ENCODE measurements at places on chromosomes 5 and 9.

DNA sequence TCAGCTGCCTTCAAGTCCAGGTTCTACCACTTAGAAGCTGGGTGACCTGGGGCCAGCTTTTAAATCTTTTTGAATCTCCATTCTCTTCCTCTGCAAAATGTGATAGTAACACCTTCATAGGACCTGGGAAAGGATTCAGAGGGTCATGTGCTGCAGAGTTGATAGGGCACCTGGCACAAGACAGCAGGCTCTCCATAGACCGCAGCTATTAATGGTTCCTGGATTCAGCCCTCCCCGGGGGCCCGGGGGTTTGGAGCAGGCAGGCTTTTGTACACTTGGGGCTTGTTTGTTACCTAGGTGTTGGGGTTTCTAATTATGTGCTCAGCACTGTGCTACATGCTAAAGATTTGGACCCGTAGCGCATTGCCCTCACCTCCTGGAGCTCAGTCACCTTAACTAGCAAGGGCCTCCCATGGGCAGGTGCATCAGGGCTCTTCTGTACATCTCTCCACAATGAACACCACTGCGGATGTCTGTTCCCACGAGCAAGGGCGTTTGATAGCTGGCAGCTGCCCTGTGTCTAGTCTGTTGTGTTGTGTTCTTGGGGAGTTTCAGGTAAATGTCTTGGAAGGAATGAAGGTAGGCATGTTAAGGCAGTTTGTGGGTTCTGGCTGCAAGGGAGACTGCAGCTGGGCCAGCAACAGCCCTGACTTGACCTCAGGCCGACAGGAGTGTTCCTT, 12.1 kb downstream of the PRRC2B start:
- no peak for DNase-seq

DNA sequence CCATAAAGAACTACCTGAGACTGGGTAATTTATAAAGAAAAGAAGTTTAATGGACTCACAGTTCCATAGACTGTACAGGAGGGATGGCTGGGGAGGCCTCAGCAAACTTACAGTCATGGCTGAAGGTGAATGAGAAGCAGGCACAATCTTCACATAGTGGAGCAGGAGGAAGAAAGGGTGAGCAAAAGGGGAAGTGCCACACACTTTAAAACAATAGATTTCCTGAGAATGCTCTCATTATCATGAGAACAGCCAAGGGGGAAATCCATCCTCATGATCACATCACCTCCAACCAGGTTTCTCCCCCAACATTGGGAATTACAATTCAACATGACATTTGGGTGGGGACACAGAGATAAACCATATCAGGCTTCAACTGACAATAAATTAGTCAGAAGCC, 664.9 kb downstream of the TAF11L14 start:
- DNase-seq, result no peak

DNA sequence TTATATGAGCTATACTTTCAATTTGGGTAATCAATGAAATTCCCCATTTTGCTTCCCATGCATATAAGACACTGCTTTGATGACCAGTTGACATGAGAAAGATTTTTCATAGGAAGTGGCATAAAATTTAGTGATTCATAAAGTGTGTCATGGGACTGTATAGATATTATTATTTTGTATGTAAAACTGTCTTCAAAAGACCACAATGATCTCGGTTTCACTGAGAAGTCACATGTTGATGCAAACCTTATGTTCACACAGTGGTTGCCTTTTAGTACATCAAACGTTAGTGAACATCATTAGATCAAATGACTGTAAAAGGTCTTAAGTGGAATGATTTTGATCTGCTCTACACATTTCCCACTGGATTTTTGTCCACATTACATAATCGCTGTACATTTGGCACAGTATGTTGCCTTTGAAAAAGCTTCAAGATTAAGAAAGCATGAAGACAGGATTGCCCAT, 349.2 kb upstream of the MEF2C start:
- no peak for DNase-seq

GRCh38 chr5:170287532-170287931, 10.0 kb downstream of the LCP2 start:
- no peak for DNase-seq

DNA sequence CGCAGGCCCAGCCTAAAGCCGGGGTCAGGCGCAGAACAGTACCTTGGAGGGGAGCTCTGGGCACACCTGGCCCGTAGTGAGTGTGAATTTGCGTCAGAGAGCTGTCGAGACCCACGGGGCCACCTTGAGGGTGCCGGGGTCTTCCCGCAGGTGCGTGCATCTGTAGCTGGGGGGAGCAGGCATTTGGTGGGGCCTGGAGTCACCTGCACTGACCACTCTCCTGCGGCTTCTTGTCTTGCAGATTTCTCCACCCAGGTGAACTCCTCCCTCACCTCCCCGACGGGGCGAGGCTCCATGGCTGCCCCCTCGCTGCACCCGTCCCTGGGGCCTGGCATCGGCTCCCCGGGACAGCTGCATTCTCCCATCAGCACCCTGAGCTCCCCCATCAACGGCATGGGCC, 75.1 kb downstream of the RXRA start:
- DNase-seq, result no peak

DNA sequence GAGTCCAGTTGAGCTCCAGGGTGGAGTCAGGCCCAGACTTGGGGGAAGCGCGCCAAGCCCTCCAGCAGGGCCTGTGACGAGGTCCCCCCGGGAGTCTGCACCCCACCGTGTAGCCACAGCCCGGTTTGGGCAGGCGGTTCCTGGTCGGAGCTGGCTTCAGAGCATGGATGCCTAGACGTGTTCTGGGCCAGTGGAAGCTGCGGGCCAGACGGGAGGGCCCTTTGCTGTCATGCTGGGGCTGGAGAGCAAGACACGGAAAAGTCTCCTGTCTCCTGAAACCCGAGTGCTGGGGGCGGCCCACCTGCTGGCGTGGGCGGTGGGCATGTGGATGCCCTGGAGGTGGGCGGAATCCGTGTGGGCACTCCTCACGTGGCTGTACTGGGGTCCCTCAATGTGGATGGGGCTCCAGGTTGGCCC, 1.9 kb downstream of the GPSM1 start:
- DNase-seq, result no peak

DNA sequence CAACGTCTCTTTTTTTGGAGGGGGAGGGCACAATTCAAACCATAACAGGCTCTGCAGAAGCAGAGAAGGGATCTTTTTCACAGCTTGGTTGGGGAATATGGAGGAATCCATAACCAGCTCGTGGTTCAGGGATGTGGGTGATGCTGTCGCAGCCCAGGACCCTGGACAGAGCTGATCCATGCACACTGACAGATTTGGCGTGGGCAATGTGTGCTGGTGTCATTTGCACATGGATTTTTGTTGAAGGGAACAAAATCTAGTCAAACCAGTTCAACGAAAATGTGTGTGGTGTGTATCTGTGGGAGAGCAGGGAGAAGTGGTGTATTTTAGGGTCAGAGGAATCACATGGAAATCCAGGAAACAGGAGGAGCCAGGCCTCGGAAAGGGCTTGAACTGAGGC, 4.2 kb downstream of the DOCK2 start:
- DNase-seq, result no peak

DNA sequence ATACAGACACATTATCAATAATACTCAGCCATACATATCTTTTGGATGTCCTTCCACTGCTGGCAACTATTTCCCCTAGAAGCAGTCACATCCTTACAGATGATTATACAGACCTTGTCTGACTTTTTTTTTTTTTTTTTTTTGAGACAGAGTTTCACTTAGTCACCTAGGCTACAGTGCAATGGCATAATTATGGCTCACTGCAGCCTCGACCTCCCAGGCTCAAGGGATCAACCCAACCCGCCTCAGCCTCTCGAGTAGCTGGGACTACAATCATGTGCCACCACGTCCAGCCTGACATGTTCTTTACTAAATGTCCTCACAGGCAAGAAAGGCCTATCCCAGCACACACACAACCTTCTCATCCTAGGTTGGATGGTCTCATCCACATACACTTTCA, 24.0 kb downstream of the NR6A1 start:
- DNase-seq, result no peak

- DNase-seq, result no peak
Observed at GRCh38 chr9:134217431-134218210, 53.3 kb upstream of the RNU6ATAC start.

- DNase-seq, result no peak
Observed at GRCh38 chr9:82998409-82998808, 64.5 kb downstream of the RASEF start.

DNA sequence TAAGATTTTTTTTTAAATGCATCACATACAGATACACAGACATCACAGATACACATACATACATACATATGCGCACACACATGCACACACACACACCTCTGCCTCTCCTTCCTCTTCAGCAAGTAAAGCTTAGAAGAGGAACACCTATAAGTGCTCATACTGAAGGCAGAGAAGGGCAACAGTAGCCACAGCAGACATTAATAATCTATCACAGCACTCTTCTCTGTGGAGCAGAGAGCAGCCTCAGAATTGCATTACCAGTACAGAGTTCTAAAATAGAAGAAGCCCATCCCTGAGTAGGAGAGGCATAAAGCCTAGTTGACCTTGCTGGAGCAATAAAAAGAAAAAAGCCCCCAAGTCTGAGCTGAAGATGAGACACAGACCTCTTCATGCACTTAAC, 110.6 kb downstream of the MLLT3 start:
- DNase-seq, result no peak

DNA sequence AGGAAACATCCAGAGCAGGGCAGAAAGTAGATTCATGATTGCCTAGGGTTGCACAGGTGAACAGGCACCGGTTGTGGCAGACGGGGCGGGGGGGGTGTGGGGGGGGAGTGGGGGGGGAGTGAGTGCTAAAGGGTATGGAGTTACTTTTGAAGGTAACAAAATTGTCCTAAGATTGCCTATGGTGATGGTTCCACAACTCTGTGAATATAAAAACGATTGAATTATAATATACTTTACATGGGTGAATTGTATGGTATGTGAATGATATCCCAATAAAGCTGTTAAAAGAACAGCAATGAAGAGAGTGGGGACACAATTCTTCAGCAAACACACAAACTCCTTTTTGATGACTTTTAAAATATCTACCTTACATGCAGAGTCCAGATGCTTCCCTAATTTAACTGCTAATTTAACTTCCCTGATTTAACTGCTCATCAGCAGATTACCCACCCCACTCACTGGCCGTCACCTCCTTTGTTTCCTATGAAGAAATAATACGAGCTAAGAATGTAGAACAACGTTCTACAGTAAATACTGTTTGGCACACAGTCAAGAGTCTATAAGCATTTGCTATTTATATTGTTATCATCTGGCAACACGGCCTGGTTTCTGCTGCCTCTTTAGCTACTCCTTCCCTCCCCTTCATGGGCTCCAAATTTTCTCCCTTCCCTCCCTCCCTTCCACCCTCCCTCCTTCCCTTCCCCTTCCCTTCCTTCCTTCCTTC, 83.5 kb downstream of the PTCH1 start:
- DNase-seq, result no peak

DNA sequence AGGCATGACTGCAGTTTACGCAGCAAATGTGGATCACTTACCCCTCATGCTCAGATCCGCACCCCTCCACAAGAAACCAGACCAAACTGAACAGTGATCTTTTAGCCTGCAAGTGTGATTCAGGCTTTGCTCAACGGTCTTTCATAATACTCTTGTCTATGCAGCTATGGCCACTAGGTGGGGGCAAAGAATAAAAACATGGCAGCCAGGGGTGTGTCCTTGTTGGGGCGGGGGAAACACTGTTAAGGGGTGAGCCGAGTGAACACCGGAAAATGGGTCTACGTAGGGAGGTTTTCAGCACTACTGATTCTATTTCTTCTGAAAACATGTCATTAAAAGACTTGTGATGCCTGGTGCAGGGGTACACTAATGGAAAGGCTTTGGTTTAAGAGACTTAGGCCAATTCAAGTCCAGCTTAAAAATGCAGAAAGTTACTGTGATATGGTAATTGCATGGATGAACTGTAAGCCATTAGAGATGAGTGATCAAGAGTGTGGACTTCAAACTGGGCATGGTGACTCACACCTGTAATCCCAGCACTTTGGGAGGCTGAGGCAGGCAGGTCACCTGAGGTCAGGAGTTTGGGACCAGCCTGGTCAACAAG, 49.9 kb upstream of the GPR151 start:
- no peak for DNase-seq

GRCh38 chr9:84701801-84702200, 32.3 kb downstream of the NTRK2 start:
- DNase-seq, result no peak

- no peak for DNase-seq
Observed at GRCh38 chr5:55471468-55471867, 63.3 kb downstream of the PLPP1 start.

GRCh38 chr9:68970151-68970550, 43.8 kb downstream of the PRKACG start:
- no peak for DNase-seq

GRCh38 chr9:72151104-72151503, 1.9 kb downstream of the GDA start:
- DNase-seq, result no peak

DNA sequence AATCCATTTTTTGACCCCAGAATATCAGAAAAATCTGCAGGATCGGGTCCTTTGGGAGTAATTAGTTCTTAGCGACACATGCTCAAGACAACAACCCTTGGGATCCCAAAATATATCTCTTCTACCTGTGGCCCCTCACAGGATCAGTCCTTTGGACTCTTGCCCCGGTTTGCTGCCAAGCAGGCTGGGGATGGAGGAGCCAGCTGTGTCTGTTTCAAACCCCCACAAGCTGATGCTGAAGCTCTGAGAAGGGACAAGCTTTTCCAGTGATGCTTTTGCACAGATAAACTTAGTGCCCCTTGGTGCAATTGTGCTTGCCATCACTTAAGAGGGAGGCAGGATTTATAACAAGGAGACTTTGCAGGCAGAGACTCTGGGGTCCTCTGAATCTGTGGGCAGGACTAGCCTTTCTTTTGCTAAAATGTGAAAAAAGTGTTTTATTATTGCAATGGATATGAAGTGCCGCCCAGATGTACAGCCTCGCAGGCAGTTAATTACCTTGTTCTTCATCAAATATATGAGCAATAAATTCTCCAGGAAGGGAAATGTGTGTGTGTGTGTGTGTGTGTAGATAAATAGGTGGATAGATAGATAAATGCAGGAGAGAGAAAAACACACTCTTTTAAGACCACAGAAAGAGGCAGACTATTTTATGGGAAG, 9.6 kb upstream of the LHX2 start:
- no peak for DNase-seq

- no peak for DNase-seq
Observed at GRCh38 chr5:109877670-109878045, 187.9 kb downstream of the MAN2A1 start.

Data from cortex of kidney (tissue), 1 donor.